ENCODE measurements at places on chromosomes 1 and 21.
A peak's percentile ranks its signal among the peaks of the same experiment; 100 is the strongest.

DNA sequence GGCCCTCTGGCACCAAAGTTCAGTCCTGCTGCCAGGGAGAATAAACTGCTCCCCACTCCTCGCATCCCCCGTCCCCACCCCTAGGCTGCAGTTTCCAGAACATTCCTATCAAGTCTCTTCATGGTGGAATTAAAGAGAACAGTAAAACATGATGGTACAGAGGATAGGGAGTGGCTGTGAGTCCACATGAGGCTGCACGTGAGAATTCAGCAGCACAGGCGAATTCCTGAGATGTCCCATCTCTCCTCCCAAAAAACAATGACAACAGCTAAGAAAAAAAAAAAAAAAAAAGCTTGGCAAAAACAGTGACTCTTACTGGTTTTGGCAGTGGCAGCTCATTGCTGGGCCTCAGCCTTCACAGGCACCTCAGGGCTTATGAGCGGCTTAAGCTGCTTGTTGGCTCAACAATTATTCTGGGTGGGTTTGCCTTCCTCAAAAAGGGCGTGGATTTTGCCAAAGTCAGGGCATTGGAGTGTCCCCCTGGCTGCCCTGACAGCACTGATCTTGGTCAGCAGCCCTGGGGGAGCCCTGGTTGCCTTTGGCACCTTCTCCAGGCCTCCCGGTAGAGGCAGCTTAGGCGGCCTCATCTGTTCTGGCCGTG lies 5.7 kb upstream of the IFFO2 start:
- no peak for DNase-seq

DNA sequence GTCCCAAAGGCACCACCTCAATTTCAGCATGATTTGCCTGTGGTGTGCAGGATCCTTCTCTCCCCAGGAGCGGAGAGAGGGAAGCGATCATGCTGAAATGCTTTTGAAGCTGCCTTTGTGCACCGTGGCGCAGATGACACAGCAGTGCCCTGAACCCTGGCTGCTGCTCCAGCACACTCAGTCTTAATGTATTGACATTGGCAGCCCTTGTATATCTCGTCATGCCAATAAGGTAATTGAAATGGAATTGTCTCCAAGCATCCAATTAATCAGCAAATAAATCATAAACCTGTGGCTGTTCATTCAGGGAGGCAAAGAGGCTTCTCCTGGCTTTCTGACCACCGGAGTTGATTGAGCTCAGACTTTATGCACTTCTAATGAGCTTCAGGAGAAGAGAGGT lies 139.8 kb downstream of the KAZN start:
- DNase-seq: no peak

DNA sequence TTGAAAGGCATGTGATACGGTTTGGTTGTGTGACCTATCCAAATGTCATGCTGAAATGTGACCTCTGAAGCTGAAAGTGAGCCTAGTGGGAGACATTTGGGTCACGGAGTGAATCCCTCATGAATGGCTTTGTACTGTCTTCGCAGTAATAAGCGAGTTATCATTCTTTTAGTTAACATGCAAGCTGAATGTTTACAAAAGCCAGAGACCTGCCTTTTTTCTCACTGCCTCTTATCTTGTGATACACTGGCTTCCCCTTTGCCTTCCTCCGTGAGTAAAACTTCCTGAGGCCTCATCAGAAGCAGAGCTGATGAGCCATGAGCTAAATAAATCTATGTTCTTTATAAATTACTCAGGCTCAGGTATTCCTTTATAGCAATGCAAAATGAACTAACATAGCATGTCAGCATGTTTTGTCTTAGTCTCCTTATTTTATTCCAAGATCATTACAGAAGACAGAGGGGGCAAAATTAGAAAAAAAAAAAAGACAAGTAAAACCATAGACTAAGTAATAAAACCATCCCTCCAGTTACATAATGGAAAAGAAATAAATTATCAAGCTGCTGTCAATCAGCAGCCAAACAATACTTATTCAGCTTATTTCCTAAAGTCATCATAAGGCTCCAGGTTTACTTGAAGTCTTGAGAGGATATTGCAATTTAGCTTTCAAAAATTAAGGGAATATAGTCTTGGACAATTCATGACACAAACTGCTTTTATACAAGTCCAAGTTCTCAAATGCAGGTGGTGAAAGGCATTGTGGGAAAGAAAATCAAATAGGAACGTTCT lies 12.1 kb downstream of the RGS18 start:
- no peak for DNase-seq

DNA sequence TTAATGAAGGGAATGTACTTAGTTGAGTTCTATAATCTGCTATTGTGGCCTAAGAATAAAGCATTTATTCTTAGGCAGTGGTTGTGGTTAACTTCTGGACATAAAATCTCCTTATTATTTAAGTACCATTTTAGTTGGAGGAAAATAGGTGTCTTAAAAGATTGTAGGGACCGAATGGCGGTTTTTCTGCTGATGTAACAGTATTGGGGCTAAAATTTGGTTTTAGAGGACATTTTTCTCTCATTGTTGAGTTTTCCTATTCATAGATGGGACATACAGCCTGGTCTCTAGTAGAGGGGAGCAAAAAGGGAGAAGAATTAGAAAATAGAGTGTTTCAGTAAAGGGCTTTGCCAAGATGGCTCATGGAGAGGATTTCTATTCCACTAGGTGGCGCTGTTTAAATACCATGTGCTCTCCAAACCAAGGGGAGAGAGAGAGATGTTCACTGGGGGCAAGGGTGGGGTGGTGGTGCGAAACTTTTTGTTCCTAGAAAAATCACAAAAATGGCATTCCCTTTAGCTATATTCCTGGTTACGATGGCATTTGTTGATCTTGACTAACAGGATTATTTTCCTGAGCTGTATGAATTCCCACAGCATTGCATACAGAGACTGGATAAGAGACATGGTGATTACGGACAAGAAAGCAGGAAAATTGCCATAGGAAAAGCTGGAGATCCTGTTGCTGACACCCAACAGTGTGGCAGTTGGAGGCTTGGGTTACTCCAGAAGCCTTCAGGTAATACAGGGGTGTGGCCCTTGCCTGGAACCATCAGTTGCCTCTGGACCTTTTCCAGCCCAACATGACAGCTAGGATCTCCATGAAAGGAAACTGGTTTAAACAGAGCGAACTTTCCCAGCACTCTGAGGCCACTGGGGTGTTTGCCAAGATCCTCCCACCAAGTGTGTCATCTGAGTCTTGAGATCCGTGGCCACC lies 18.2 kb upstream of the FCGR2A start:
- DNase-seq: no peak

DNA sequence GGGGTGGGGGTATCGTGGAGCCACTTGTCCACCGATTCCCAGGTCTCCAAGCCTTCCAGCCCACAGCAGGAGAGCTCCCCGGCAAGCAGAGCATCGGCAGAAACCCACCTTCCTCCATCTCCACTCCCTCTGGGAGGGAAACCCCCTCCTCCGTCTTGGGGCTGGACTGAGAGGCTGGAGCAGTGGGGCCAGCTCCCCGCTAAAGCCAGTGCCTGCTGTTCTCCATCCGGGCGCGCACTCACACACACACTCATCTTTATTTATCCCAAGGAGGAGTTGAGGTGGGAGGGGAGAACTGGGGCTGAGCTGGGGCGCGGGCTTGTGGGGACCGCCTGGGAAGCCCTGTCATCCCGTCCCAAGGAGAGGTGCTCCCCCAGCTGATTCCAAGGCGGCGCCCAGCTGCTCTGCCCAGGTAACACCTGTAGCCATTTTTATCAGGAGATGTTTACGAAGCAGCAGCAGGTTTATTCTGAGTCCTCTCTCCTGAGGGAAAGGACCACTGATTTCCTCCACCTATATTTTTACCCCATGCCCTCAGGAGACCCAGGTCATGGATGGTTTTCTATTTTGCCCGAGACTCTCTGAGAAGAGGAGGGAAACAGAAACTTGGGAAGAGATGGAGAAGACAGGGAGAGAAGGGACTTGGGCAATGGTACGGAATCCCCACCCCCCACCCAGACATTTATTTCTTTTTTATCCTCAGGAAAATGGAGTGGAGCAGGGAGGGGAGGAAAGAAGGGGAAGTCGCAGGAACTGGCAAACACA lies 2.1 kb downstream of the KCNN3 start:
- no peak for DNase-seq

GRCh38 chr1:178684111-178684510 lies 40.9 kb upstream of the RALGPS2 start:
- no peak for DNase-seq

GRCh38 chr1:205324781-205325180 lies 3.2 kb upstream of the NUAK2 start:
- no peak for DNase-seq

DNA sequence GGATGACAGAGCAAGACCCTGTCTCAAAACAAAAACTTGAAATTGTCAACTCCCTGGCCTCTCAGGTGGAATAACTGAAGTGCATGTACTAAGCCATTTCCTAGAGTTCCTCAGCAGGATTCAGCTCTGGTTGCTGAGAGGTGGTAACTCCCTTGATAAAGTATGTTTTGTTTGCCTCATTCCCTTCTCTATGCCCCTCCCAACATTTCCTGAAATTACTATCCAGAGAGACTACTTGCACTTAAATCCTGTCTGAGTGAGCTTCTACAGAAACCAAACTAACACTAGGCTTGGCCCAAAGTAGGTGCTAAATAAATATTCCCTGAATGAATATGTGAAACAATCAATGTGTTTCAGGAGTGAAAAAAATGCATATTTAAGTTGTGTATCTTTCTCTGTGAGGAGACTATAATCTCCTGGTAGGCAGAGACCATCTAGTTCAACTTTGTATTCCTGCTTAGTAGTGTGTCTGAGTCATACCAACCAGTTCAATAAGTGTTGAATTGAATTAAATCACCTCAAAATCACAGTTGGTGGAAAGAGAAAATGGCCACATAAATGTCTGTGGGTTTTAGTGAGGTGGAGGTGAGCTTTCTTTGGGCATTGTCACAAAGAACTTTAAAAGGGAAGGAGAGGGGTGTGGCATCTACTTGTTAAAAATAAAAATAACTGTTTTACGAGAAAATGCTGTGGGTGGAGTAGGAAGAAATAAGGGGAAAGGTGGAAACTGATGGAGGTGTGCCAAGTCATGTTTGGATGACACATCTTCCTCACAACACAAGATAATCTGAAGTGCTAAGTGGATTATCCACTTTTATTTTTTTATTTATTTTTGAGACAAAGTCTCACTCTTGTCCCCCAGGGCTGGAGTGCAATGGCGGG lies 12.6 kb downstream of the RIMKLA start:
- DNase-seq: no peak

GRCh38 chr1:12063141-12064072 lies at the start of gene TNFRSF8:
TSS of gene TNFRSF8 (plus strand) at chr1:12063303. CDS start at chr1:12063599, 296 bp downstream.
- DNase-seq: peak; percentile 75

GRCh38 chr1:109768820-109769219 lies 5.1 kb upstream of the EPS8L3 start:
- DNase-seq: no peak

DNA sequence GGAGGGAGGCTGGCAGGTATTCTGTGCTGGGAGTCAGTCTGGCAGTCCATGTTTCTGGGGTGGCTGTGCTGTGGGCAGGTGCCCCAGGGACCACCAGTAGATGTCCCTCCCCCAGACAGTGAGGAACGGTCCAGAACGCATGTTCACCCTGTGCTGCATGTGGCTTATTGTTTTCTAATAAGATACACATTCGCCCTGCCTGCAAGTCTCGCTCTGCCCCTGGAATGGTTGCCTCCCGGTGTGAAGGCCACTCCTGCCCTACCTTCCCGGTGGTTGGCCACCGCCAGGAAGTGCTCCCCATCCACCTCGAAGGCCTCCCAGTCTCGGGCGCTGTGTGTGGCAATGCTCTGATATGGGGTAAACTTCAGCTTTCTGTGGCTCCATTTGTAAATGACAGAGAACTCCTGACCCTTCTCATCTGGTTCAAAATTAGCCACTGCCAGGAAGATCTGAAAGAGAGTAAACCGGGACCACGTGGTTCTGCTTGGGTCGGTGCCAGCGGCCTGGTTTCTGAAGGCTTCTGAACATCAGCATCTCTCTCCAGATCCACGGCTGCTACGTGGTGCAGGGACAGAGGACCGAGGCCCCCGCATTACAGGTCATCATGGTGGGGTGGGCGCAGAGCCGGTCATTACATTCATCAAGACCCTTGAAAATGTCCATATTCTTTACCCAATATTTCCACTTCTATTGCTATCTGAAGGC lies 14.5 kb downstream of the KRTAP10-1 start:
- no peak for DNase-seq

- peak; percentile 42 for DNase-seq
Observed at GRCh38 chr21:33480481-33481103, 818 bp upstream of the TMEM50B start.

DNA sequence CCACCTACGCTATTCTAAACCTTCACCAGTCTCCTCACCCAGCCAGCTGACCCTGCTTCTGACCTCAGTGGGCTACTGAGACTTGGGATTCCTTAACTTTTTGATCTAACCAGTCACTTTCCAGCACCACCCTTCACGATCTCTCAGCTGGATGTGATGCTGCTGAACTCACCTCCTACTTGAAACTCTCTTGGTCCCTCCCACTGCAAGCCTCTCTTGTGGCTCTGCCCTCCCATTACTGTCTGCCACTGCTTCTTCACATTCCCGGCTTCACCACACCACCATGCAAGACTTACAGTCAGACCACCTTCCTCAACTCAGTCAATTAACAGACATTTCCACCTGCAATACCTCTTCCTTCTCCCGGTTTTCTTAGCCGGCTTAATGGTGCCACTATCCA lies 6.3 kb downstream of the TAF5L start:
- DNase-seq: no peak

DNA sequence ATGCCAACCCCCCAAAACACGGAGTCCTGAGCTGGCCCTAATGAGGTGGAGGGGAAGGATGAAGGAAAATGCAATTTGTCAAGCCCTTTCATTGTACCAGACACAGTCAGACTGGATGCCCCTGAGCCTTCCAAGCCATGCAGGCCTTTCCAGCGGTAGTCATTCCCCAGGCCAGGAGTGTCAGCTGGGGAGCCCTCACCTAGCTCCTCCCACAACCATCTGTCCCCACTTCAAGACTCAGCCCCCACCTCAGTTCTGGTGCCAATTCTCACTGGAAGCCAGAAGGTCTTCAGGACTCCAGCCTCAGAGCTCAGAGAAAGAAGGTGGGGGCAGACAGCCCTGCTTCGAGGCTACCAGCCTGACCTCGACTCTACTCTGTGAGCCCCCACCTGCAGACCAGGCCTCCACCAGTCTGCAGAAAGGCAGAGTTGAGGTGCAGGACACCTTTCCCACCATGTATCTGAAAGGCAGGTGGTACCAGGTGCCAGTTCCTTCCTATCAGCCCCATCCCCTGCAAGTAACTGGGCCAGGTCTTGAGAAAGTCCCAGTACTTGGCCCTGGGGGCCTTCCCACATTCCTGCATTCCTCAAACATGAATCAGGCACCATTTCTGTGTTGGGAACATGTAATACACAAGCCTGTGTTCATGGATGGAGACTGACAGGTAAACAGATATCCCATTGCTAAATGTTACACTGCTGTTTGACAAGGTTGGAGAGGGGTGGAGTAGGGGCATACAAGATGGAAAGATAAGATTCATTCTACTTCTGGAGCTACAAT lies 180.6 kb upstream of the EDN2 start:
- DNase-seq: no peak

GRCh38 chr1:9849691-9850441 lies 26.1 kb upstream of the CLSTN1 start:
- DNase-seq: no peak

DNA sequence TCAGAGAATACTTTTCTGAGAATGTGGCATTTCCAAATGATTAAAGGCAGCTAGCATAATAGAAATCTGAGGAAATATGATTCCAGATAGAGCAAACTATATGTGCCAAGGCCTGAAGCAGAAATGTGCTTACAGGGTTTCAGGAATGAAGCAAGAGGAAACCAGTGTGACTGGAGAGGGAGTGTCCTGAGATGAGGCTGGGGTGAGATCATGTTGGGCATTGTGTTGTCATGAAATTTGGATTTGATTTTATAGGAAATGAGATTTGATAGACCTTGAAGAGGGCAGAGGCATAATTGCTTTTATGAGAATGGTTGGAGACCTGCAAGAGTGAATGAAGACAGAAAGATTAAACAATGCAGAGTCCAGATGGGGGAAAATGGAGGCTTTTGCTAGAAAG lies 338.1 kb upstream of the SNX7 start:
- no peak for DNase-seq

Data from activated CD8-positive, alpha-beta memory T cell treated with anti-CD3 and anti-CD28 coated beads for 24 hours (primary cell).